ENCODE measurements at places on chromosomes 7 and 10. TPM values are rescaled to one million over a fixed set of nuclear protein-coding genes. Genes with fewer than 3 reads are reported as not detected.

GPR146 gene
- 10.3 TPM for total RNA-seq

TMEM140 gene
- total RNA-seq = 31.3 TPM

STAMBPL1 gene
- 6.9 TPM for total RNA-seq

DDX50 gene
- 33.1 TPM for total RNA-seq

GSTO2 gene
- 22.3 TPM for total RNA-seq

ASB10 gene
- not detected for total RNA-seq

STRIP2 gene
- total RNA-seq = 0.88 TPM

ZC3HAV1L gene
- 16.1 TPM for total RNA-seq

VENTX gene
- 3.3 TPM for total RNA-seq

TEX36 gene
- not detected for total RNA-seq

IDI2 gene
- total RNA-seq = not detected

MYOF gene
- 134 TPM for total RNA-seq

CXCL12 gene
- total RNA-seq = 99.5 TPM

LIPM gene
- total RNA-seq = not detected

CDHR1 gene
- total RNA-seq = 1.1 TPM

C10orf53 gene
- not detected for total RNA-seq

SFTPA1 gene
- not detected for total RNA-seq

SLC26A5 gene
- 1.2 TPM for total RNA-seq

RELN gene
- 5.4 TPM for total RNA-seq

WIPF3 gene
- 4.5 TPM for total RNA-seq

MEOX2 gene
- total RNA-seq = 1.2 TPM

PON1 gene
- not detected for total RNA-seq

CLRN3 gene
- 9.4 TPM for total RNA-seq

AKR1D1 gene
- not detected for total RNA-seq

AGMO gene
- 1.4 TPM for total RNA-seq

ITIH5 gene
- total RNA-seq = 13.1 TPM

LRRTM3 gene
- 0.22 TPM for total RNA-seq

TUBGCP2 gene
- 61.4 TPM for total RNA-seq

ETV1 gene
- total RNA-seq = 28.6 TPM

NOS3 gene
- total RNA-seq = 51.7 TPM

ACSM6 gene
- total RNA-seq = not detected

NPC1L1 gene
- 0.88 TPM for total RNA-seq

MLXIPL gene
- total RNA-seq = 26.2 TPM

STAG3 gene
- total RNA-seq = 3.7 TPM

SPDYE9 gene
- not detected for total RNA-seq

NPSR1 gene
- total RNA-seq = not detected

DOCK4 gene
- 38.9 TPM for total RNA-seq

TFPI2 gene
- total RNA-seq = 42.5 TPM

LRRC18 gene
- not detected for total RNA-seq

PAOX gene
- total RNA-seq = 7.0 TPM

EPO gene
- total RNA-seq = not detected

ANK3 gene
- total RNA-seq = 214 TPM

SH2B2 gene
- 11.0 TPM for total RNA-seq

BICC1 gene
- 136 TPM for total RNA-seq

GPC2 gene
- 1.8 TPM for total RNA-seq

HMX2 gene
- 0.25 TPM for total RNA-seq

LYZL1 gene
- not detected for total RNA-seq

PITX3 gene
- not detected for total RNA-seq

ZYX gene
- total RNA-seq = 193 TPM

SCIN gene
- total RNA-seq = 141 TPM

HOXA10 gene
- 16.3 TPM for total RNA-seq

BMPER gene
- total RNA-seq = 0.60 TPM

EN2 gene
- total RNA-seq = 0.13 TPM

LIPK gene
- not detected for total RNA-seq

GIMAP2 gene
- total RNA-seq = 19.5 TPM

COL26A1 gene
- total RNA-seq = 1.2 TPM

FAM237B gene
- not detected for total RNA-seq

PMPCB gene
- 65.8 TPM for total RNA-seq
